NCI-H187 (cell line): ENCODE measurements at places on chromosomes 12 and 14.

DNA sequence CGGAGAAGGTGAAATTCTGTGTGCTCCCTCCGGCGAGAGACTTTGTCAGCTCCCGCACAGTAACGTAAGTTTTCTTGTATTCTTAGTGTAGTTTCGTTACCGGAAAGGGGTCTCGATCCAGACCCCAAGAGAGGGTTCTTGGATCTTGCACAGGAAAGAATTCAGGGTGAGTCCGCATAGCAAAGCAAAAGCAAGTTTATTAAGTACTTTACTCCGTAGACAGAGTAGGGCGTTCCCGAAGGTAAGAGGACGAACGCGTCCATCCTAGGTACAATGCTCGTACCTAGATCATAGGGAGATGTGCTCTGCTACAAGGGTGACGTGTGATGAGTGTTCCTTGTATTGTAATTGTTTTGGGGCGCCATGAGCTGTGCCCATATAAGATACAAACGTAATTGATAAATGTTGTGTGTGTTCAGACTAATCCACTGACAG, 293 bp downstream of the IFI27L1 start:
- no peak for DNase-seq

DNA sequence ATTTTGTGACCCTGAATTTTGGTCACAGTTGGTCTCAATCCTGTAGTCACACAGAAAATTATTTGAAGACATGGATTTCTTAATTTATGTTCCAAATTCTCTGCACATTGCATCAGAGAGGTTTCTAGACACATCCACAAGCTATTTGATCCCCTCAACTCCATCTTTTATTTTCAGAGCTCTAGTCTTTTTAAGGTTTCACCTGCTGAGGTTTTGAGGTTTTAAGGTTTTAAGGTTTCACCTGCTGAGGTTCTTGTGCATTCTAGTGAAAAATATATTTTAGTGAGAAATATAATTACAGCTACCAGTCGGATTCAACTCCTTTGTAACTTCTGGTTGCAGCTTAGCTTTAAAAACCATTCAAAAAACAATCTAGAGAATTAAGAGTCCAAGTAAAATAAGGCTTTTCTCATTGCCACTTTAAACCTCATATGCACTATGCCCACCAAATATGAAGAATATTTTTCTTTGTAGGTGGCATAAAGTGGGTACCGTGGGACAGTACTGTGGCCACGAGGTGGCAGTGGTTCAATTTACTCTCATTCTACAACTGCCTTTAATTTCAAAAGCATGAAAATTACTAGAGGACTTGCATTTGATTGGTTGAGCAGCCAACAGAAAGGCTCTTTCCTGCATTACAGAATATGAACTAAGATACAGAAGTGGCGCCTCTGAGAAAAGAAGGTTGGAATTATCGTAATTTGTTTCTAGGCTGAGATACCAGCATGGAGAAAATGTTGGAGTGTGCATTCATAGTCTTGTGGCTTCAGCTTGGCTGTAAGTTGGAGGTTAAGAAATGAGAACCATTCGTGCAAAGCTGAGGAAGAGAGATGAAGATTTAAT, 366.5 kb upstream of the OR4E1 start:
- no peak for DNase-seq

DNA sequence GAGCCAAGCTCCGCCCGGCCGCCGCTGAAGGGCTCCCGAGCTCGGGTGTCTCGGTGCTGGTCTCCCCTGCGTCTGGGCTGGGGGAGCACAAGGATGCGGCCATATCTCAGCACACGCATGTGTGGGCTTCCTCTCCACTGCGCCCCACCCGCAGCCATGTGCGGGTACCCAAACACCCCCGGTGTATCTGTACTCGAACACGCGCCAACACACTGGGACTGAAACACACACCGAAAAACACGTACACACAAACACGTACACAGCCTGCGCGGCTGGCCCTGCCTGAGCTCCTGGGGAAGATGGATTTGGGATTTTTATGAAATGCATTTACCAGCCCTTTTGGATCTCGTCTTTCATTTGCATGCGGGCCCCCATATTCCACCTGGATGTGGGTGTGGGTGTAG, 897 bp upstream of the TBX3 start:
- peak; percentile 89 for DNase-seq

GRCh38 chr12:60266381-60266852, 670.6 kb downstream of the SLC16A7 start:
- DNase-seq, result no peak

DNA sequence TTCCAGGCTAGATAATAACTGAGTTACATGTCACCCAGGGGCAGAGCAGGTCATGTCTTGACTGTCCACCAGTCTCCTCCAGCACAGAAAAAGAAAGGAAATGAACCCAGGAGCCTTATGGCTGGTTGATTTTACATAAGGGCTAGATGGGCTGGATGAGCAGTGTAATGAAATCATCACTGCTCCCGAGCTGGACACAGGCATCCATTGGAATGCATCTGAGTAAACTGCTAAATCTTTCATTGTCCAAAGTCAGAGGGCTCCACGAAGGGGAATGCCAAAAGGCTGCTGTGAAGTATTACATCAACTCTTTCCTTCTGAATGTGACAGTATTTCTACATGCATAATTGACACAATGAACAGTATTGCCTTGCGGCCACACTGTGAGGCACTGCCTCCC, 30.1 kb upstream of the TSPAN11 start:
- no peak for DNase-seq

DNA sequence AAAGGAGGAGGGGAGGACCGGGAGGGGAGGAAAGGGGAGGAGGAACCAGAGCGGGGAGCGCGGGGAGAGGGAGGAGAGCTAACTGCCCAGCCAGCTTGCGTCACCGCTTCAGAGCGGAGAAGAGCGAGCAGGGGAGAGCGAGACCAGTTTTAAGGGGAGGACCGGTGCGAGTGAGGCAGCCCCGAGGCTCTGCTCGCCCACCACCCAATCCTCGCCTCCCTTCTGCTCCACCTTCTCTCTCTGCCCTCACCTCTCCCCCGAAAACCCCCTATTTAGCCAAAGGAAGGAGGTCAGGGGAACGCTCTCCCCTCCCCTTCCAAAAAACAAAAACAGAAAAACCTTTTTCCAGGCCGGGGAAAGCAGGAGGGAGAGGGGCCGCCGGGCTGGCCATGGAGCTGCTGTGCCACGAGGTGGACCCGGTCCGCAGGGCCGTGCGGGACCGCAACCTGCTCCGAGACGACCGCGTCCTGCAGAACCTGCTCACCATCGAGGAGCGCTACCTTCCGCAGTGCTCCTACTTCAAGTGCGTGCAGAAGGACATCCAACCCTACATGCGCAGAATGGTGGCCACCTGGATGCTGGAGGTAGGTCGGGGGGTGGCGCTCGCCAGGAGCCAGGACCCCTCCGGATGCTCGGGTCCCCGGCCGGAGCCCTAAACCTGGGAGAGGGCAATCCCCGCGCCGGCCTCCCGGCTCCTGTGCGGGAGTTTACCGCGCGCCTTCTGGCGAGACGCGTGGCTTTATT, at the start of gene CCND2:
TSS of gene CCND2 (plus strand) at position 111 of the 744 bp plus-strand sequence. CDS start at position 390, 279 bp downstream.
- DNase-seq, result no peak

DNA sequence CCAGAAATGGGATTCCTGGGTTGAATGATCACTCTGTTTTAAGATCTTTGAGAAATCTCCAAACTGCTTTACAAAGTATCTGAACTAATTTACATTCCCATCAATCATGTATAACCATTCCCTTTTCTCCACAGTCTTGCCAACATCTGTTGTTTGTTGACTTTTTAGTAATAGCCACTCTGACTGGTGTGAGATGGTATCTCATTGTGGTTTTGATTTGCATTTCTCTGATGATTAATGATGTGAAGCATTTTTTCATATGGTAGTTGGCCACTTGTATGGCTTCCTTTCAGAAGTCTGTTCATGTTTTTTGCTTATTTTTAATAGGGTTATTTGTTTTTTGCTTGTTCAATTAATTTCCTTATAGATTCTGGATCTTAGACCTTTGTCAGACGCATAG, 211.8 kb upstream of the AVPR1A start:
- no peak for DNase-seq

DNA sequence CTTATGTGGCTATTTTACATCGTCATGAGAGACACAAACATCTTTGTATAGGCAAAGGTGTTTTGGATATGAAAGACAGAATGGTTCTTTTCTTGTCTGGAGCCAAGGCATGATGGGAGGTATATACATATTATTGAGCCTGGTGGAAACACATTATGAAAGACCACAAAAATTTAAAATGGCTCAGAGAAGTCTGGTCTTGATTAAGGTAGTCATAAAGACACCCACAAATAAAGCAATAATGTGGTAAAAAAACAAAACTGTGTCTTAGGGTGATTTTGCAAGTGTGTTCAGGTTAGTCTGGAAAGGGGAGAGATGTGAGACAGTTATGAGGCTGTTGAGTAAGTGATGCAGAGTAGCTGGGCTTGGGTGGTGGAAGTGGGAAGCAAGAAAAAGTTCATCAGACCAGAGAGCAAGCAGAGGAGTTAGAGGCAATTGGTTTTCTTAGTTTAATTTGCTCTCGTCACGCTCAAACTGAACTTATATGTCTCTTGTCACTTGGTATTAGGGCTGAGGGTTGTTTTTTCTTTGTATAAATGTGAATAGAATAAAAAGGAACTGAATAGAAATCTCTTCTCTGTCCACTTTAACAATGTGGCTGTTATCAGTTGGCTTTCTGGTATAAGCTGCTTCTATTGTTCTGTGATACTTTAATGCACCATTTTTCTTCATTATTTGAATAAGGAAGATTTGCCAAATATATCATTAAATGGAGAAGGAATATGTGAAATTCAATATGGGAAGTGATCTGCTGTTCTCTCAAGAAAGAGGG, 115.0 kb downstream of the AKAP6 start:
- DNase-seq, result no peak

DNA sequence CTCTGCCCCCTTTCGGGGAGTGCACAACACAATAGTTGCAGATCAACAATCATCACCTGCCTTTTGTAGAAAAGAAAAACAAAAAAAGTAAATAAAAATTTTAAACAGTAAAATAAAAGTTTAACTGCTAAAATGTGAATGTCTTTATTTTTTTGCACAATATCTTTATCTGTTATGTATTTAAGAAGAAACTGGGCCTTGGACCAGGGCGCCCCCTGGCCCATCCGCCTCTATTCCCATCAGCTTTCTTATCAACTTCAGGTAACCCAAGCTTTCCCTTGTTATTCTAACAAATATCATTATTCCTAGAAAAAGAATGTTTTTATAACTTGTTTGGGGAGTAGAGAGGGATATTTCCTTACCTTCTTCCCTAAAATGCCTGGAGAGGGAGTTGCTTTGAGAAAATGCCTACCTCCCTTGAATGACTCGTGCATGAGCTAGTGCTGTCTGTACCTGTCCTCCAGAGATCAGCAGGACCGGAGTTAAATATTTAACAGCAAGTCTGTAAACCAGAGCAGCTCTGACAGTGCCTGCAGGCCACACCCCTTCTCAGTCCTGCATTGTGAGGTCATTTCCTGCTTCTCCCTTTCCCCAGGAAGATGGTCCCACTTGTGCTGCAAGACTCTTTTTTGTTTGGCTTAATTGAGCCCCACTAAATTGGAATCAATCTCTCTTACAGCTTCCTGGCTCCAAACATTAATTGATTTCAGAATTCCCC, 192.8 kb upstream of the RGS6 start:
- no peak for DNase-seq

- DNase-seq, result no peak
Measured at GRCh38 chr12:54734196-54734950, 86.2 kb upstream of the DCD start.

GRCh38 chr12:76236640-76237039, 111.6 kb downstream of the BBS10 start:
- no peak for DNase-seq

GRCh38 chr12:66648033-66648735, 30.7 kb downstream of the GRIP1 start:
- no peak for DNase-seq

- DNase-seq, result no peak
Measured at GRCh38 chr12:96883571-96883970, 23.5 kb upstream of the NEDD1 start.

DNA sequence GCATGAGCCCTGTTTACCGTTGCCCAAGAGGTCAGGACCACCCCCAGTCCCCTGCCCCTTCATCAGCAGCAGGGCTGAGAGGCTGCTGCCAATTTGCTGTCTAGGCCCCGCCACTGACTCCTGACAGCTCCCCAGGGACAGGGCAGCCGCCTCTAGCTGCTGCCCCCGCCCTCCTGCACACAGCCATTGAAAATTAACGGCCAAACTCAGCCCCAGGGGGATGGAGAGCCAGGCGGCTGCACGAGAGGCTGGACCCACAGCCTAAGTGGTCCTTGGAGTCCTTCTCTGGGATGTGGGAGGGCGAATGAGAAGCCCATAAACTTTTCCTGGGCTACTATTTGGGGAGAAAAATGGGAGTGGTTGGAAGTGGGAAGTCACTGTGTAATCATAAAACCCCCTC, 4.6 kb downstream of the FOXN4 start:
- peak; percentile 86 for DNase-seq

DNA sequence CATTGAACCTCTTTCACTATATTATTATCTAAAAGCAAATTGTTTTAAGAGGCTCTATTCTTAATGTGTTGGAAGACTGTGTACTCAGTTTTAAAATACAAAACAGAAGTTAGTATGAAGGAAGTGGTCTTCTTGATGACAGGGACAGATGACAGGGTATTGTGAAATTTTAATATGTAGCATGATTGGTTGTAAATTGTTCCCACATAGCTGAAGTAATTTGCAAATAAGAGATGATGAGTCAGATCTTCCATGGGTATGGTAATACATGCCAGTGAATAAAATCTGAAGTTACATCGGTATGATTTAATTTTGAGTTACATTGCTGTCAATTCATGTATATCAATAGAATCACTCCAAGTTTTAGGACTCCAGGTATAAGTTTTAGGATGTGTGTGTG, 454.8 kb downstream of the AEBP2 start:
- no peak for DNase-seq

- DNase-seq, result no peak
Measured at GRCh38 chr12:131276501-131277185, 322.9 kb downstream of the ADGRD1 start.

- DNase-seq, result no peak
Measured at GRCh38 chr12:89783359-89784060, 74.9 kb upstream of the ATP2B1 start.

DNA sequence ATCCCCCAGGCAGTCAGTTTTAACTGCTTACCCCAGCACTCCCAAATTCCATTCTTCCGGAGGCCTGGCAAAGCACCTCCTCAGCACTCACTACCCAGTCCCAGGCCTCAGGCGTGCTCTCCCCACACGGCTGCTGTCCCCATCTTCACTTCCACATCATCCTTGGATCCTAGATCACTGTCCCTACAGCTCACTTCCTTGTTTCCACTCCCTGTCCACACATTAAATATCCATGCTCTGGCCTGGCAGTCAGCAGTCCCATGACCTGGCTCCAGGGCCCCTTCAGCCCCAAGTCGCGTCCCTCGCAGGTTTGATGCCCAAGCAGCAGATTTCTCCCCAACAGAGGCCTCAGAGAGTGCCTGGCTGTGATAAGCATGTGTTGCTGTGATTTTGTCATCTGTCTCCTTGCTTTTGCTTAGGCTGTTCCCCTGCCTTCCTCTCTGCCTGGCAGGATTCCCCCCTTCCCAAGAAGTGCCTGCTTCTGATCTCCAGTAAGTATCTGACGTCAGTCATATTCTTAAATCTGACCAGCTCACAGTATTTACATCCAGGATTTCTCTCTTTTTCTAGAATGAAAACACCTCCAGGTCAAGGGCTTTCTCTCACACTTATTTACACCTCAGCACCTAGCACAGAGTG, 241.7 kb downstream of the ZFP36L1 start:
- no peak for DNase-seq

- no peak for DNase-seq
Measured at GRCh38 chr14:91008759-91009409, 51.6 kb downstream of the RPS6KA5 start.

- DNase-seq, result peak; percentile 80
Measured at GRCh38 chr14:81450100-81450531, 50.0 kb upstream of the STON2 start.

- DNase-seq, result no peak
Measured at GRCh38 chr12:18837025-18837424, 99.1 kb downstream of the CAPZA3 start.

- DNase-seq, result no peak
Measured at GRCh38 chr12:53623548-53624385, 2.4 kb downstream of the ATF7 start.
